ENCODE measurements at places on chromosomes 11 and 22.

GRCh38 chr11:118275176-118275575 is 11.1 kb upstream of the MPZL2 start:
- DNase-seq: no peak

DNA sequence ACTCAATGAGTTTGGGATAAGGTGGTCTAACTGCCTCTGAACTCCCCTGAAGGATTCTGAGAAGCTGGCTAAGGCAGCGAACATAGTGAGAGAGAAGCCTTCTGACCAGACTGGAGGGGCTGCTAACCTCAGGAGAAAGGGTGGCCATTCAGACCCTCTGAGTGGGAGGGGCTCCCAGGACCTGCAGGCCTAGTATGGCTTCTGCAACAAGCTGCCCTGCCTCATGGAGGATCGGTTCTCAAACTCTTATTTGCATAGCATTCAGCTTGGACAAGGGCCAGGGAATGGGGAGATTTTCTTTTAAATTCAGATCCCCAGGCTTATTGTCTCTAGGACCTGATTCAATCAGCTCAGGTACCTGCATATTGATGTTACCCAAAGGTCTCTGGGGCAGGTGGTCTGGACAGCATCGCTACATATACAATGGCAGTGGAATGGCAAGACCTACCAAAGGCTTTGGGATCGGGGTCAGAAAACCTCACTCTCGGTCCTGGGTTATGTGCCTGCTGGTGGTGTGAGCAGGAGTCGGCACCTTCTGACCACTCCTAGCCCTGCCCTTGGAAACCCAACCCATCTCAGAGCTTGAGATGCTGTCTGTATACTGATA is 599.1 kb downstream of the BRD1 start:
- no peak for DNase-seq

GRCh38 chr11:36631774-36632173 is 33.7 kb upstream of the RAG2 start:
- DNase-seq: no peak

GRCh38 chr11:103737747-103738146 is 298.7 kb upstream of the DDI1 start:
- no peak for DNase-seq

DNA sequence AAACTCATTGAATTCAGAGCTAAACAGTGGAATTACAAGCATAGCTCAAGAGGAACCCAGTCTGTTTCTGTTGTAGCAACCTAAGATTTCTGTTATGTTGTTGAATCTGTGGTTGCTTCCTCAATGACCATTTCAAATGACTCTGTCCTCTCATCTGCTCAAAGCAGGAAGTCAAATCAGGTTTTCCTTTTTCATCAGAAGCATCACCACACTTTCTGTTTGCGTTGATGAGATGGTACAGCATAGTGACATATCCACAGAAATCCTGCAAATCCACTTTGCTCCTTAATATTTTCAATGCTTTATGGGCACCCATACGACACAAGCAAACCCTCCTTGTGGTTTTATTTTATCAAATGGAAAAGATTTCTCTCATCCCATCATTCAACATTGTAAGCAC is 12.6 kb upstream of the UCP2 start:
- no peak for DNase-seq

GRCh38 chr22:50505776-50506610 is 1.5 kb downstream of the LMF2 start:
- DNase-seq: no peak

- DNase-seq: no peak
Observed at GRCh38 chr11:8735094-8735493, 52.5 kb downstream of the RPL27A start.

GRCh38 chr11:120123946-120124345 is 14.0 kb downstream of the TRIM29 start:
- no peak for DNase-seq
